AML-193 (cell line): ENCODE measurements at places on chromosomes 12 and 14.

GRCh38 chr12:124581307-124582107, 14.1 kb upstream of the NCOR2 start:
- DNase-seq = no peak

- DNase-seq = no peak
These were observed 13.2 kb upstream of the KRT80 start for GRCh38 chr12:52204931-52205505.

DNA sequence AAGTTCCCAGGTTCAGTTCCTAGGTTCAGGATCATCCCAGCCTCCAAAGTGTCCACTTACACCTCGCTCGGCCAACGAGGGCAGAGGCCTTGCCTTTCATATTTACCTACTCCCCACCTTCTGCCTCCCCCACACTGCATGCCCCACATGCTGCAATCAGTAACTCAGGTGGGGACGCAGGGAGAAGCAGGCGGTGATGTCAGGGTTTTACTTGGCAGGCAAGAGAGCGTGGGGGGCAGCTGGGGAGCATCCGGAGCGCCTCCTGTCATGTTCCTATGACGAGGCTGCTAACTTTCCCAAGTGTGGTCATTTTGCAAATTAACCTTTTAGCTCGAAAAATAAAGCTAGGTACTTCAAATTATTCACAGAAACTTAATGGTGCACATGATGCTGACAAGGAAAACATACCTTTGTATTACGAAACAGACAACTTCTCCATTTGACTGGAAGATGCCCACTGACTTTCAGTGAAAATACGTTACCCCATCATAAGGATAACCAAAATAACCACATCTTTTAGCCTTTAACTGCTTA, 53.8 kb downstream of the SETD3 start:
- no peak for DNase-seq

DNA sequence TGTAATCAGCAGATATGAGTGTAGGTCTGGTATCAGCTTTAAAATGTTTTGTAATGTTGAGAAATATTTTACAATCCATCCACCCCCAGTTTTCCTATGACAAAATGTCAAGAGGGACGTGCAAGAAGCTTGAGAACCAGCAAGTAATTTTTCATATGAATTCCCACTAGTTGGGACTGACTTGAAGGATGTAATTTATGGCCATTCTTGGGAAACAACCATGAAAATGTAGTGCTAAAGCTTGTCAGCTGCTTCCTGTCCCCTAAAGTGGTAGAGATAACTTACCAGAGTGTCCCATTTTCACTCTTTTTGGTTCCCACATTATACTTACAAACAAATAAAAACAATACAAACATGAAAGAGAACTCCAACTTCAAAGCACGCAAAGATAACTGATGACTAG, 63.9 kb downstream of the RERG start:
- no peak for DNase-seq

GRCh38 chr12:50520416-50521207, 15.8 kb downstream of the DIP2B start:
- DNase-seq = no peak

DNA sequence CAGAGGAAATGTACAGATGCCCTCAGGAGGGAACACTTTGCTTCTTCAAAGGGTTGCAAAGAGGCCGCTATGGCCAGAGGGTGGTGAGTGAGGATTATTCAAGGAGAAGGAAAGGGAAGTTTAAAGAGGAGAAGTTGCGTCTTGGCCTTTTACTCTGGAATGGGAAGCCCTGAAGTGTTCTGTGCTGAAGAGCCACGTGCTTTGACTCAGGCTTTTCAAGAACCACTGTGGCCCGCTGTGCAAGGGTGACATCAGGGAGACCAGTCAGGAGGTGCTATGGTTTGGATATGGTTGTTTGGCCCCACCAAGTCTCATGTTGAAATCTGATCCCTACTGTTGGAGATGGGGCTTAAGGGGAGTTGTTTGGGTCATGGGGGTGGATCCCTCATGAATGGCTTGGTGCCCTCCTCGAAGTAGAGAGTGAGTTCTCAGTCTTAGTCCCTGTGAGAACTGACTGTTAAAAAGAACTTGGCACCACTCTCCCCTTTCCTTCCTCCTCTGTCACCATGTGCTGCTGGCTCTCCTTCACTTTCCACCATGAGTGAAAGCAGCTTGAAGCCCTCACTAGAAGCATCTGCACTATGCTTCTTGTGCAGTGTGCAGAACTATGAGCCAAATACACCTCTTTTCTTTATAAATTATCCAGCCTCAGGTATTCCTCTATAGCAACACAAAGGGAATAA, 66.1 kb upstream of the DUSP6 start:
- DNase-seq = no peak

DNA sequence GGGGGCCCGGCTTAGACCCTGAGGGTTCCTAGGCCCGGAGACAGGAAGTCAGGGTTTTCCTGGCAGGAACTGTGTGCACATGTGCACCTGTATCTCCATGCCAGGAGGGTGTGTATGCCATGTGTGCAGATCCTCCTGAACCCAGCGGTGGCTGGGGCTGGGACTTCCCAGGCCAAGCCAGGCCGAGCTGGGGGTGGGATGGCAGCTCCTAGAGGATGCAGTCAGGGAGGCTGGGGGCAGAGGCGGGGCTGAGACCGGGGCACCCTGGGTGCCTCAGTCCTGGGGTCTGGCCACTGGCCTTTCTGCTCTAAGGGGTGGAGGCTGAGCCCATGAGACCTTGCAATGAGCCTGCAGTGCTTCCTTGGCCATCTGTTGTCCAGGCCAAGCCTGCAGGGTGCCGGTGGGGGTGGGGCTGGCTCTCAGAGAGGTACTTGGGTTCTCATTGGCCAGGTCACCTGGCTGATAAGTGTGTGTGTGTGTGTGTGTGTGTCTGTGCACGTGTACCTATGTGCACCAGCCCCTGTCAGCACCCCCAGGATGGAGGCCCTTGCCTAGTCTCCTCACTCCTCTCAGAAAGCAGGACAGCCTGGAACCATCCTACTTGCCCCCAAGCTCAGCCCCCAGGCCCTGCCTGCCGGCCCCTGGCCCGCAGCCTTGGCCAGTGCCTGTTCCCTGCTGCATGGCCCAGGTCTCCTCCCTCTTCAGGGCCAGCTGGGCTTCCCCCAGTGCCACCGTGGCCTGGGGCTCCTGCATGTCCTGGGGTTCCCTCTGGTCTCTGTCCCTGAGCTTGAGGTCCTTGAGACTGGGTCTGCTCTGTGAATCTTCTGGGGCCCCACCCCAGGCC, 10.6 kb upstream of the TNFAIP2 start:
- no peak for DNase-seq

DNA sequence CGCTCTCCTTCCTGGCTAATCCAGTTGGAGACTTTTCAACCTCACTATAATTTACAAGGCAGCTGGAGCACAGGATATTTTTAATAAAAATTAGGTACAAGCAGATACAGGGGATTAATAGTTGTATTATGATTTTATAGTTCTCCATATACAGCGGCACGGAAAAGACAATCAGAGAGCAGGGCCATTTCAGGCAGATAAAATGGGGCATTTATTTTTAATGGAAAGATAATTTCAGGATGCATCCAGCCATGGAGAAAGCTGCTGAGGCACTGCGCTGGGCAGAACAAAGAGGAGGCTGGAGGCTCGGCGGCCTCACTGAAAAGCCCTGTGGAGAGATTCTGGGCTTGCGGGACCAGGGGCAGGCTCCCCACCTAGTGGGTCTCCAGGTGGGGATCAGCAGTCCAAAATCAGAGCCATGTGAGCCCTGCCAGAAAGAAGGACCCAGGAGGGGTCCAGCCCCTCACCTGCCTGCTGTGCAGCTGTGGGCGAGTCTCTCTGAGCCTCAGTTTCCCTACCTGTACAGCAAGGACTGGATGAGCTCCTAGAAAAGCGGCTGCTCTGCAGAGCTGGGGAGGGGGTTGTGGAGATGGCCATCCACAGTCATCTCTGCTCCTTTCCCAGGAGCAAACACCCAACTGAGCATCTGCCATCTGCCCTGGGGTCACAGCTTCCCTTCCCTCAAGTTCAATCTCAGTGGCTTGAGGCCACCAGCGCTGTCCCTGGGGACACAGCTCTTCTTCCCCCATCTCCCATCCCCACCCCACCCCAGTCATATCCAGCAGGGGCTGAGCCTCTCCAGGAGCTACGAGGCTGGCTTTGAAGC, 23.9 kb upstream of the C14orf180 start:
- DNase-seq = no peak

DNA sequence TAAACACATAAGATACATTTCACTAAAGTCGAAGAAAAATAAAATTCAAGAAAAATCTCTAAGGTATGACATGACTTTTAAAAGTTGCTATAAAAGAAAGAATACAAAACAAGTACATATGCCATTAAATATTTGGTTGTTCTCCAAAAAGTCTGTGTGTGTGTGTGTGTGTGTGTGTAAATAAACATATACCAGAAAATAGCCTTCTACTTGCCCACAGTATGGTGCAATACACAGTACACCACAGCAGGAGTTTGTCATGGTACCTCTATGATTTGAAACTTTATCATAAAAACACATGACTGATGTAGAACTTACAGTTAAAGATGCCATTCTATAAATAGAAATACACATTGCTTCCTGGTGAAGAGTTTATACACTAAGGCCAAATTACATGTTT, 692.7 kb upstream of the MGAT4C start:
- DNase-seq = no peak

DNA sequence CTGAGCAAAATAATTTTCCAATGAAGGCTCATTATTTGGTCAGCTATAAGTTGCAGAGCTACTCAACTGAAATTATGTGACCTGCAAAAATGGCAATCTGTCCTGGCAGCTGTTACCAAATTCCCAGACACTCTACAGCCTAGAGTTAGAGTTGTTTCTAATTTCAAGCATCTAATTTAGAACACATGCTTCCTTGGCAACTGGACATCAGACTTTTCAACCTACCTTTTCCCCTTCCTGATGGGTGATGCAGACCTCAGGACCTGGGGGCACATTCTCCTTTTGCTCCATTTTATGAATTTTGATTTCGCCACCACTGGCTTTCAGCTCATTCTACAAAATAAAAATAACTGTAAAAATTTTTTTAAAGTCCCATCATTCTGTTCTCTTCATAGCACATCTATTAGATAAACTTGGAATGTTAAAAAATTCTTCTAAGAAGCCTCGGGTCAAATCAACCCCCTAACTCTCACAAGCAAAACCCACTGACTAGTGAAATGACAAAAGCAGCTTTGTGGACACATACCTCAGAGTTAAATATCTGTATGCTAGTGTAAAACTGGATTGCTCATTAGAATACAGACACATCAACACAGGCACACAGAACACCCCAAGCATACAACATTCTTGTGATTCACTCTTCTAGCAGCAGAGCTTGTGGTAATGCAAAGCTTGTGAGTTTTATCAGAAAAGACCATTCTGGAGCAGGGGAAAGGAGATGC, 33.5 kb upstream of the CERS5 start:
- no peak for DNase-seq

GRCh38 chr14:81521356-81521755, 12.3 kb downstream of the SEL1L start:
- no peak for DNase-seq

GRCh38 chr12:111260732-111261131, 108.2 kb downstream of the PHETA1 start:
- DNase-seq = no peak

- DNase-seq = peak; percentile 35
These were observed 20.4 kb downstream of the ACVR1B start for GRCh38 chr12:51971679-51972421.
